ENCODE measurements at places on chromosomes 1 and 21.

DNA sequence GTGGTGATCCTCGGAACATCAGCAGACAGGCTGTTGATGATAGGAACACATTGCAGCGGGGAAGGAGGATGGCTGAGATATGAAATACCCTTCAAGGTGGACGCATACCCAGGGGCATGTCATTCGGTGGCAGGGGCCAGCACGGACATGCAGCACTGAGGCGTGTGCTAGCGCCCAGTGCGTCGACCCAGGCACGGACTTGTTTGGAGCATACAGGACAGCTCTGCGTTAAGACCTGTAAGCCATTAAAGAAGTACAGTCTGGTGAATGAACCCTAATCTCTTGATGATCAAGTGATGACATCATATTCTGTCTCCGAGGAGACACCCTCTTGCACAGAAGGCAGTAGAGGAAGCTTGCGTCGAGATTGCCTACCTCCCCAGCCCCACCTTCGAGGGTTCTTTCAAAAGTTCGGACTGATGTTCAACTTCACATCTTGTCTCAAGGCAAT, 63.6 kb upstream of the KIF26B start:
- DNase-seq, result no peak

- DNase-seq, result no peak
Observed at GRCh38 chr1:234208791-234209190, 164.5 kb upstream of the COA6 start.

DNA sequence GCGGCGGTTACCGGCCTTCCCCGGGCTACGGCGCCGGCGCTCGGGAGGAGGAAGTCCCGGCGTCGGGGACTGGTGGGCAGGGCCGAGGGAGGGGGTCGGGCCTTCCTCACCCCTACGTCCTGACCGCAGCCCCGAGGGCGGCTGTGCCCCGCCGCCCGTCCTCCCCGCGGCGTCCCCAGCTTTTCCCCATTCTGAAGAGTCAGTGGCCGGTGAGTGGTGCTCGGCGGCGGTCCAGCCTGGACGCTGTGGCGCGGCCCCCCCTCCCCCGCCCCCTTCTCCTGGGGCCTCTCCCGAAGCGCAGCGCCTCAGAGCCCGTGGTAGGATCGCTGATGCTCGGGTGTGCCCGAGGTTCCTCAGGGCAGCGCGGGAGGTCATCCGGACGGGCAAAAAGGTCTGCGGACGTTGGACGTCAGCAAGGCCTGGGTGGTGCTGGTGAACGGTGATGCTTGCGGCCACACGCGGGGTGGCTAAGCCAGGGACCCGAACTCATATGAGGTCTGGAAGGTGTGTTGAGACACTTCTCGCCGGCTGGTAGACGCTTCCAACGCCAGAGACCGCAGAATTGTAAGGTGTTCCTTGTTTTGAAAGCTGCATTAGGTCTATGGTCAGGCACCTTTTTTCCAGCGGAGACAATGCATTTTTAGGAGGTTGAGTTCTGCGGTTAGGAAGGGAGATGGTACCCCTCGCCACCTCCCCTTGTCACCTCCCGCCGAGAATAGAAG, 725 bp downstream of the SLC25A33 start:
- peak; percentile 85 for DNase-seq

GRCh38 chr21:43892984-43893535, 28.0 kb downstream of the AGPAT3 start:
- DNase-seq, result no peak

- peak; percentile 98 for DNase-seq
Observed at GRCh38 chr1:15834406-15835204, 12.9 kb upstream of the SPEN start.

- DNase-seq, result no peak
Observed at GRCh38 chr21:18960306-18960705, 556.7 kb upstream of the TMPRSS15 start.

GRCh38 chr1:231869364-231869763, 242.8 kb downstream of the DISC1 start:
- no peak for DNase-seq

- DNase-seq, result no peak
Observed at GRCh38 chr1:172004671-172005070, 163.4 kb downstream of the DNM3 start.

GRCh38 chr1:219710529-219711194, 97.8 kb upstream of the ZC3H11B start:
- no peak for DNase-seq

DNA sequence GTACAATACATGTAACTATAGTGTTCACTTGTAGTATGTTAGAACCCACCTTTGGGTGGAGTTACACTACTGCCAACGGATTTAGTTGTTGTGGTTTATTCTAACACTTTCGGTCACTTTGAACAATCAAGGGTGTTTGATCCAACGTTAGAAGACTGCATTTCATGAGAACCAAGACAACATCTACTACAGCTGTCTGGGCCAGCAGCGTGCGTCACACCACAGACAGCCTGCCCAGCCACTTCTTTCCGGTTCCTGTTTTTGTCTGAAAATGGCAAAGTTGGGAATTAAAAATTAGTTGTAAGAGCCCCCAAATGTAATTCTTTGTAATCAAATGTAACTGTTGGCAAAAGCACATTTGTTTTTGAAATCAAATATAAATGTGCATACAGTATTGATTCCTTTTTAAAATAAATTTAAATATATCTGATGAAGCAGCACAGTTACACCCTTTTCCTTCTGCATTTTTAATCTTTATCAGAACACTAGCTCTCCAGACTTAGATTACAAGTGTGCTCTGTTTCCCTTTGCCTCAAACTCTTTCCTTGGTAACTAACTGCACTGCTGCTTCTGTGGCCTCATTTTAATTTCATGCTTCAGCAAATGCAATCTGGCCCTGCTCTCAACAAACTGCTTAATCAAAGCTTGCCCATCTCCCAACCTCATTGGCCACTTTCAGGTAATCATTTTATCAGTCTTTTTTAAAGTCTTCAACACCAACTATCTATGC, 86.6 kb upstream of the DPH5 start:
- DNase-seq, result peak; percentile 63

- DNase-seq, result no peak
Observed at GRCh38 chr1:28509705-28510272, 3.9 kb downstream of the RCC1 start.

- DNase-seq, result no peak
Observed at GRCh38 chr1:39205102-39205780, 746 bp downstream of the MACF1 start.

DNA sequence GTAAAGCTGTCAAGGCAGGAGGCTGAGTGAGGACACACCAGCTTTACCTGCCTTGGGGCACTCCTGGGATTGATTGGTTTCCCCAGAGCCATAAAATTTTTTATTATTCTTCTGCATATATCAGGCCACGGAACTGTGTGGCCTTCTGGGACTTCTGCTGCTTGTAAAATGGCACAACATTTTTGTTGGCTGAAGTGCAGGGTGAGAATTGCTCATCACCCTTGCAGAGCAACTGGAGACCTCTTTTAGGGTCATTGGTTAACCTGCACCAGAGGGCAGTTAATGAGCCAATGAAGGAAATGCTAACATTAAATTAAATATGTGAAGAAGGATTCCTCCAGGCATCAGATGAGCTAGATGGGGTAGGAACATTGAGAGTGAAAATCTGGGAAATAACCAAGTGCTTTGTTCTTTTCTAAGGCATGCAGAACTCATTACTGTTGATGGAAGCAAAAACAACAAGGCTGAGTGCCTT, 87.7 kb downstream of the LTN1 start:
- DNase-seq, result no peak

DNA sequence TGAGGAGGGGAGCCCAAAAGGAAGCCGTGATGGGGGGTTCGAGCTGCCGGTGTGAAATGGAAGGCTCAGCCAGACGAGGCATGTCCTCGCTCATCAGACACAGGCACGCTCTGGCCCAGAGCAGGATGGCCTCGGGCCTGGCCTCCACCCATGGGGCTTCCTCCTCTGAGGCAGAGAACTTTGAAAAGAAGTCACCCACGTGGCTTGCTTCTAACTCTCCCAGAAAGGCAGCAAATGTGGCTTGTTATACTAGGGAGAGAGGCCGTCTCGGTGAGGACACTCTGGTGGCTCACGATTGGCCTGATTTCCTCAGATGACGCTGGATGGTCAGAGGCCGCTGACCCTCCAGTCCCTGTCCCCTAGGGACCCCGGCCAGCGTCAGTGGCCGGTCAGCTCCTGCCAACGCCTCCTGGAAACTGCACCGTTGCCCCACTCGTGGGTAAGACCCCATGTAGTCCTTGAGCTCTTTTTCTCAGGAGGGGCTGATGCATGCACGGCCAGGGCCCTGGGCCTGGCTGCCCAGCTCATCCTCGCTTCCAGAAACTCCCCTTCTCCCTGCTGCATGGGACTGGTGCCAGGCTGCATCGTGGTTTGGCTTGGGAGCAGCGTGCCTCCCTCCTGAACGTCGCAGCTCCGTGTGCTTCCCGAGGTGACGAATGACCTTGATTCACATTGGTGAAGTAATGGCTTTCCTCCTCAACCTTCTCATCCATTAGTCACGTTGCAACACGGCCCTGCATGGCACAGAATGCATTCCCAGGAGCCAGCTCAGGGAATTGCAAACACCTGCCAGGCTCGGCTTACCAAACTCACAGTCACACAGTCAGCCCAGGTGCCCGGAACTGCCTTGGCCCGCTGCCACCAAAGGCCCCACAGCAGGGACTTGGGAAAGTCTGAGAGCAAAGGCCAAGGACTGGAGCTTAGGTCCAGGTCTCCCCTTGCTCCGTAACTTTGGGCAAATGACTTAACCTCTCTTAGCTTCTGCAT, 58.8 kb downstream of the TOMM20 start:
- no peak for DNase-seq

DNA sequence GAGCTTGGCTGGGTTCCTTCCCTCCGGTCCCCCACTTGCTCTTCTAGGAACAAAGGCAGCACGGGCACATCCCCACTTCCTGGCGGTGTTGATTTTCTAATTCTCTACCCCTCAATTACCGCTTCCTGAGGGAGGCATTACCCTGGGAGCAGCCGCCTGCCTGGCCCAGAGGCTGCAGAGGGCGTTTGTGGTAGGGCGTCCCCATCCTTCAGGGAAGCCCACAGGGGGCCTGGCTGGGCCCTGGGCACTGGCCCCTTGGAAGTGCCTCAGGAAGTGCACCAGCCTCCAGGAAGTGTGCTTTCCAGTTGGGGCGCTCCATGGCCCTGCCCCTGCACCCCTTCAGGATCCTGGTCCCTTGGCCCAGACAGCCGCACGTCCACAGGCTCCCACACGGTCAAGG, 42.1 kb upstream of the CASZ1 start:
- DNase-seq, result no peak

DNA sequence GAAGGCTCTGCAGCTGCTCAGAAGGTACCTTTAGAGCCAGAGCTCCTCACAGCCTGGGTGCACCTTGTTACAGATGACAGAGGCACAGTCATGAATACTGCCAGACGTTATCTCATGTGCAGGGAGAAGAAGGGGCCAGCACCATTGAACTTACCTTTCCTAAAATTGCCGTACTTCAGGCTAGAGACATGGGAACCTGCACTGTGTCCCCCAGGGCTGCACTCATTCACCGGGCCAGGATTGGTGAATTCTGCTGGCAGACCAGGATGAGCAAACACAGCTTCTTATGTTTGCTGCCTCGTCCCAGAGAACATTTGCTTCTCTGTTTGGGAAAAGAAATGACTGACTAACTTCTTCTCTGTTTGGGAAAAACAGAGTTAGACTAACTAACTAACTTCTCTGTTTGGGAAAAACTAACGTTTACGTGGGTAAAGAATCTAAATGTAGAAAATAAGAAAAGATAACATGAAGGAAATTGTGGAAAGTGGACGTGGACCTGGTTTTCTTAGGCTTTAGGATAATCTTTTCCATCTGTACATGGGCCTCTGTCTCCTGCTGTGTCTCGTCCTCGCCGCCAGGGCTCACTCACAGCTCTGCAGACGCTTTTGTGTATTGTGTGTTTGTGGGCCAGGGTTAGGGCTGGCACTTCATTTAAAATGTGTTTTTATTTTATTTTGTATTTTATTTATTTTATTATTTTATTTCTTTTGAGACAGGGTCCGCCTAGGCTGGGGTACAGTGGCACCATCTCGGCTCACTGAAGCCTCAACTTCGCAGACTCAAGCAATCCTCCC, 9.9 kb downstream of the OBSCN start:
- DNase-seq, result no peak

GRCh38 chr21:44836666-44837471, 19.0 kb upstream of the SUMO3 start:
- DNase-seq, result peak; percentile 86

- DNase-seq, result peak; percentile 44
Observed at GRCh38 chr1:245516284-245516759, 361.5 kb downstream of the KIF26B start.

DNA sequence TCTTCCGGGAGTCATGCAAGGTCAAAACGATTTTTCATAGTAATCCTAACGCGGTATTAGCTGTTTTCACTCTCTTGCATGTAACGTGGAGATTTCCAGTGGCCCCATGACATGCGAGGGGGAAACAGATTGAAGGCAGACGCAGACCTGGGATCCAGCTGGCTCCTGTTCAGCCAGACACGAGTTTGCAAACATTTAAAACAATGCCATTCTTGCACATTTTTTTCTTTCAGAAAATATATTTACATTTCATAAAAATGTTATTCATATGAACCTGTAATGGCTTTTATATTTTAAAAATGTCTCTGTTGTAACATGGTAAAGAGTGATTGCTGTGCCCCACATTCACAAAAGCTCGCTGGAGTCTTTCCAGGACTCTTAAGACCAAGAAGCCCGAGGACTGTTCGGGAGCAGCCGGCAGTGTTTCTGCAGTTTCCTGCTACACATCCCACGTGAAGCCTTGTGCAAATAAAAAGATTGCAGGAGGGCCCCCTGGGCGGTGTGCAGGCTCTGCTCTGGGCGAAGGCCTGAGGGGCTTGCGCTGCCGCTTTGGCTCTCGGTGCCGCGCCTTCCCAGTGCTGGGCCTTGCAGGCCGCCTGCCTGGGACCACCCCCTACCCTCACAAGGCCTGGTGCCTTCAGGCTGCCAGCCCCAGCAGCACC, 184.9 kb downstream of the DYRK1A start:
- DNase-seq, result peak; percentile 52

DNA sequence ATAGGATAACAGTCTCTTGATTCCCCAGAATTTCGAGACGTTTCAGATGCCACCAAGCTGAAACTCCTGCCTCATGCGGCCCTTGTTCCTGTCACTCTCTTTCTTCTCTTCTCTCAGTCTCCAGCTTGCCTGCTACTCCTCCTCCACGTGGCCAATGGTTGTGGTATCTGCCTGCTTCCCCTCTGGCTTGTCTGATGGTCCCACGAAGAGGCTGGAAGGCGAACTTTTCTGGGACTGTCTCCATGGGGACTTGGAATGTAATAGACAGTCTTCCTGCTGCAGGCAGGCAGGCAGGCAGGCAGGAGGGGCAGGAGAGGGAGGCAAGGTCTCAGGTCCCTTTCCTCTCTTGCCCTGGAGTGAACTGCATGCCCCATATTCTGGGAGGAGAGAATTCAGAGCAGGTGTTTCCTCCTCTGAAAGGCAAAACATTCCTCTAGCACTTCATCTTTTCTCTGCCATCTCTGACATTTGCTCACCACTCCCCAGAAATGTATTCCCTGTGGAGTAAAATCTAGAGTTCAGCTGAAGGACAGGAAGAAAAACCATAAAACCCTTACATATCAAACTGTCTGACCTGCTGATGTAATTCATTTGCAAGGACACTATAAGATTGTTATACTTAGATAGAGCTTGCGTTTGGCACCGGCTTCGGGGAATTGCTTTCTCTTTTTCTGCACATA, 64.1 kb upstream of the GNG12 start:
- no peak for DNase-seq

GRCh38 chr1:30081379-30082102, 641.8 kb downstream of the MATN1 start:
- no peak for DNase-seq

GRCh38 chr1:100927276-100927675, 31.4 kb downstream of the SLC30A7 start:
- DNase-seq, result no peak

All from eye (tissue), 1 donor.